ENCODE measurements at places on chromosomes 5 and 9.

DNA sequence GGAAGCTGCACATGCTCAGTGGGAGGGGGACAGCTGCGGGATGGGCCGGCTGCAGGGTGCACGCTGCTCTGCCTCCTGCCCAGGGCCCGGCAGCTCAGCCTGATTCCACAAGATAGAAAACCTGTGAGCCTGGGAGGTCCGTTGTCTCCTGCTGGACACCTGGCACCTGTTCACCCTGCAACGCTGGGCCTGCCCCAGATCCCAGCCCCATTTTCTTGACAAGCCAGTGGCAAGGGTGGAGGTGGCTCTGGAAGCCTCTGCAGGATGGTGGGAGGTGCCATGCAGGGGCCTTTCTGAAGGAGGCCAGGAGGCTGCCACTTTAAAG, 68.1 kb upstream of the RNF130 start:
- DNase-seq: no peak

- DNase-seq: no peak
These were observed 78.8 kb downstream of the ADAMTS2 start for GRCh38 chr5:179266291-179267070.

- no peak for DNase-seq
These were observed 19.2 kb downstream of the NKD2 start for GRCh38 chr5:1027631-1028441.

DNA sequence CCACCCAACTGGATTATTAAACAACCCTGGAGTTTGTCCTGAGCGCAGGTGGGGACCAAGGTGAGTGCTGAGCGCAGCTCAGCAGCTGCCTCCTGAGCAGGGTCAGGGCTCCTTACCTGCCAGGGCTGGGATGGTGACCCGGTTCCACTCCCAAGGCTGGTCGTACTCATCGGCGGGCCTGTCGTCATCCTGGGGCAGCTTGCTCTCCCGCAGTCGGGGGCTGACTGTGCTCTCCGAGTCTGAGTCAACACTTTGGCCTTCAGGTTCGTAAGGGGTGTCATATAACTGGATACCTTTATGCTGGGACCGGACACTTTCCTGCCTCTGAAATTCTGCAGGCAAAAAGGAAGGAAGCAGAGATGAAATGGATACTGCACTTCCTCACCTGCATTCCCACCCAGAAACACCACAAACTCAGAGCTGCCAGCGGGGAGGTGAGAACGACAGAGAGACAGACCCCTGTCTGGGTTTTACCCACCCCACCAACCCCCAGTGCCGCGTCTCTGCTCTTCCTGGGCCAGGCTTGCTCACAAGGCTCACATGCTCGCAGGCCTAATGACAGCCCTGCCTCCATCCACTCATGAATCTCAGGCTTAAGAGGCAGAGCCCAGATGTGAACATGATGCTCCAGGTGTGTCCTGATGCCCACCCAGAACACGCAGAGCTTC, 70.7 kb upstream of the SLC25A51 start:
- DNase-seq: no peak

GRCh38 chr9:135074354-135075233, 12.9 kb upstream of the OLFM1 start:
- DNase-seq: no peak

DNA sequence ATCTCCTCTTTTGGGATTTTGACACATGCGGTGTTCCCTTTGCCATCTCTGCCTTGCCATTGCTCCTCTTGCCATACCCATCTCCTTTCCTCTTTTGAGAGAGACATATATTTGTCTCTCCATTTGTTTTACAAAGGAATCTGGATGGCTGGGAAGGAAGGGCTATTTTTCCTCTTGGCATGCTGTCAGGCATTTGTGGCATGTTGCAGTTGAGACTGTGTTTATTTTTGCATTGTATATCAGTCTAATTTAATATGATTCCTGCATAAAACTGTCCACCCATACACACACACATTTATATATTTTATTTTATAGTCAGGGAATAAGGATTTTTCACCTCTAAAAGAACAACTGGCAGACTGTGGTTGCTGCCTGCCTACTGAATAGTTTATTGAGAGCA, 1105.8 kb upstream of the SEMA6A start:
- DNase-seq: no peak

- DNase-seq: no peak
These were observed 174.6 kb upstream of the ZNF608 start for GRCh38 chr5:124920909-124921666.

- DNase-seq: no peak
These were observed 174.3 kb downstream of the PAPPA start for GRCh38 chr9:116327701-116328405.

- no peak for DNase-seq
These were observed 96.7 kb upstream of the CHD1 start for GRCh38 chr5:99025298-99026045.

DNA sequence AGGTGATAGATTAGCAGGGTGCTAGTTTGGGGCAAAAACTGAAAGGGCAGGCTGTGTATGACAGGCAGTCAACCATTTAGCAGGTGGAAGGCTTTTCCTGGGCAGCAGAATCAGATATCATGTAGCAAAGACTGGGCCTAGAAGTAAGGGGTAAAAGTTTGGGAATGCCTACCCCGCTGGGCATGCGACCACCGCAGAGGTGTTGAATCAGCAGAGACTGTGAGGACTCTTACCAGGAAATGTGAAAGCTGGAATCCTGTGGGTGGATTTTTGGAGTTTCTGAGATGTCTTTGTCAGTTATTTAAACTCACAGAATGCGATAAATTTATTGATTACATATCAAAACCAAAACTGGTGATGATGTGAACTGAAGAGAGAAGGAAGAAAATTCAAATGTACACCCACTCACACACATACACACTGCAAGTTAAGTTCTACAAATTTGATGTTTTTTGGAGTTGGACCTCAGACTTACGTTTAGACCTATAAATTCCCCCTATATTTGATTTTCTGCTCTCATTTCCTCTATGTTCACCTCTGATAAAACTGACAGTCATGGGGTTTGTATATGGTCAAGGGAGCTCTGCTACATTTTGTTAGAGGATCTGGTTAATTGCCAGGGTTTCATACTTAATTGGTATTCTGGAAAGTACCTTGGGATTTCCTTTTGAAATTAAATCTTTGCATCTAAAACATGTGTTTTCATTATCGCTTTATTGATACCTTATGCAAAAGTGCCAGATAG, 333.6 kb downstream of the CSNK1G3 start:
- DNase-seq: no peak

DNA sequence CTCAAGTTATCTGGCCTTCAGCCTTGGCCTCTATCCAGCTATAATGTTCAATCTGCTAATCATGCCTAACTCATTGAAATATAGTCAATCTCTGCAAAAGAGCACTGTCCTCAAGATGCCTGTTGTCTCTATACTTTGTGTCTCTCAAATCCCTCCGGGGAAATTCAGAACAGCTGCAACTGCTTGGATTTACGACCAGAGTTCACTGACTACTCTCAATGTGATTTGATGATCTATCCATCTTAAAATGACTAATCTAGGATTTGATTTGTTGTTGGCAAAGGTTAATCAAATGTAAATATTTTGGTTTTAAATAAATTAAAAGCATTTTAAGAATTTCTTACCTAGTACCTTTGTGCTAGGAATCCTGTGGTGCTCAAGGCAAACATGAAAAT, 40.9 kb downstream of the SVEP1 start:
- DNase-seq: no peak

- DNase-seq: no peak
These were observed 140.9 kb downstream of the SLC25A46 start for GRCh38 chr5:110879675-110880074.

DNA sequence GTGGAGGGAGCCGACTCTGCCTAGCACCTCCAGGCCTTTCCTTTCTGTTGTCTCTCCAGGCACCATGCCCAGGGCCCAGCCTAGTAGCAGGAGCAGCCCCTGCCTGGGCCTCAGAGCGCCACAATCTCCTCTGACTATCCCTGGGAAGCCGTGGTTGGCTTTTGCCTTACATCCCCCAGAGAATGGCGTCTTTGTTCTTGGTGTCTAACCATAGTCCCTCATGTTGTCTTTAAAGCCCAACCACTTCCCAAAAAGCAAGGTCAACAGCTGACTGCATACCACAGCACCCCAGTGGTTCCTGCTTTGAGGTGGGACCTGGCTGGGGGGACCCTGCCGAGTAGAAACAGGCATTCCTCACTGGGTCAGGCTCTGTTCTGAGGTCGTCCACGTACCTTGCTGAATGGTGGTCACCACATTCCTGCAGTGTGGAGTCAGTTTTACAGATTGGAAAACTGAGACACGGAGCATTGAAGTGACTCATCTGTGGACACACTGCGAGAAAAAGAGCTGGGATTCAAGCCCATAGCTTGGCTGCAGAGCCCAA, 13.7 kb upstream of the CERCAM start:
- no peak for DNase-seq

GRCh38 chr9:85898332-85898731, 42.6 kb upstream of the NAA35 start:
- no peak for DNase-seq

- DNase-seq: no peak
These were observed 66.9 kb downstream of the CTSL start for GRCh38 chr9:87792831-87793288.

- DNase-seq: no peak
These were observed 127.4 kb downstream of the AOPEP start for GRCh38 chr9:94853887-94854286.

GRCh38 chr5:160539431-160539830, 117.8 kb downstream of the PTTG1 start:
- no peak for DNase-seq

DNA sequence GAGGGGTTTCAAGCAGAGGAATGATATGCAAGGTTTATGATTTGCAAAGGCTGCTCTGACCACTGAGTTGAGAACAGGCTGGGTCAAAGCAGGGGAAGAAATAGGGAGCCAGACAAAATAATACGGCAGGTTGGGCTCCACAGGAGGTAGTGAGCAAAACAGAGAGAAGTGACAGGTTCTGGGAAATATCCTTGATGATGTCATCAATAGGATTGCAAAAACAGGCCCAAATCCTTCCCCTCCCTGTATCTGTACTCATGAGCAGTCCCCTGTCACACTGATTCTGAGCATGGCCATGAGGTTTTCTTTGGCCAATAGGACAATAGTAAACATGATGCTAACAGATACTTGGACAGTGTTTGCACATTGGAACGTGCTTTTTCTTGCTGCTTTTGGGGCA, 471.8 kb upstream of the BRINP1 start:
- DNase-seq: no peak

DNA sequence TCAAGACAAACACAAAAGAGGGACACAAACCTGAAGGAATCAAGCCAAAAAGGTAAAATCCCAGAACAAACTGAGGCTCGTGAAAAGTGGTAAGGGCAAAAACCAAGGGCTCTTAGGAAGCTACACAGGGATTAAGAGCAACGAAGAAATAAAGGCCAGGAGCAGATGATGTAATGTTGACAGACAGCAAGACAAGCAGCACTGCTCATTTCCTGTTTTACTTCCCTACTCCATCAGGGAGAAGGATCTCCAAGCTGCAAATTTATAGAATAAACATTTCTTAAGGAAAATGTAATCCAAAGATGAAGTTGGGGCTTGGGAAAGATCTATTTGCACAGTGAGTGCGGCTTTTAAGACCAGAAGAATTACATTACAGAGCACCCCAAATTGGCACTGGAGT, 182.3 kb upstream of the MAP1B start:
- DNase-seq: no peak
